ENCODE measurements at places on chromosomes 2 and 18.

- DNase-seq, result no peak
Measured at GRCh38 chr18:56841836-56842235, 190.7 kb downstream of the WDR7 start.

- no peak for DNase-seq
Measured at GRCh38 chr2:181177376-181177775, 197.0 kb downstream of the UBE2E3 start.

DNA sequence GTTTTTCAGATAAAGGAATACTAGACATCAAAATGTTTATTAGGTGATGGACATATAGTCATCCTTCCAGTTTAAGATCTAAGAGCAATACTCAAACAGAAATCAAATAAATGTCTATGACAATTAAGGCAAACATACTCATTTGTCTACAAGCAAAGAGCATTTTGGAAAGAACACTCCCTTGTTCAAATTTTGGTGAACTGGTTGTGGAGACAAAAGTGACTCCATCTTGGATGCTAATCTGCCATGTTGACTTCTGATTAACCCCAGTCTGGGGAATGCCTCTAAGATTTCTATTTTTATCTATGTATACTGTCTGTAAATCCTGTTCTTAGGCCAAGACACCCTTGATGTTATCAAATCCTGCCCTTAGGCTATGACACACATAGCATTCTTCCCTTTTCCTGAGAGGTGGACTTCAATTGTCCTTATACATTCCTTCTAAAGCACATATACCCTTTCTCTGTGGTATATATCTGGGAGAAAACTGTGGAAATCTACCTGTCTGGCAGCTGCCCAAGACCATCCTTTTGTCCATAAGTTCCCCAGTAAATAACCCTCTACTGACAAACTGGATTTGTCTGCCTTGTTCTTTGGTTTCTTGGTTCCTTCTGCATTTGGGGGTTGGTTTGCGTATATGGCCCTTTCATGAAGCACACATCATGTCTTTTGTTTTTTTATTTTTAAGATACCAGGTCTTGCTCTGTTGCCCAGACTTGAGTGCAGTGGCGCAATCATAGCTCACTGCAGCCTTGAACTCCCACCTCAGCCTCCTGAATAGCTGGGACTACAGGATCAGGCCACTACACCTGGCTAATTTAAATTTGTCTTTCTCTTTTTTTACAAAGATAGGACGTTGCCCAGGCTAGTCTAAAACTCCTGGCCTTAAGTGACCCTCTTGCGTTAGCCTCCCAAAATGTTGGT is 12.5 kb upstream of the PLEKHM3 start:
- DNase-seq, result no peak

DNA sequence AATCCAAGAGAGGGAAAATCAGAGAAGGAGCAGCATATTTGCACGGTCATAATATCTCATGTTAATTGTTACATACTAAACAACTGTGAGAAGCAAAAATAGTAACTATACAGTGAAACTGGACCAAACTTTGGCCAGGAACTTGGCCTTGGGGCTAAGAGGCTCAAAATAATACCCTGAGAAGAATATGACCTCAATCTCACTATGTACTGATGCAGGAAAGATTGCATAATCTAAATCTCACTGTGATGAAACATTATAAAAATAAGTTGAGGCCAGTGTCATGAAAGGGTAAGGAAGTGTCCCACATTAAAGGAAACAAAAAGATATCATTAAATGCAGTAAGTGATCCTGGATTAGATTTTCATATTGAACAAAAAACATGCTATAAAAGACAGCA is 36.5 kb downstream of the ZRANB3 start:
- no peak for DNase-seq

DNA sequence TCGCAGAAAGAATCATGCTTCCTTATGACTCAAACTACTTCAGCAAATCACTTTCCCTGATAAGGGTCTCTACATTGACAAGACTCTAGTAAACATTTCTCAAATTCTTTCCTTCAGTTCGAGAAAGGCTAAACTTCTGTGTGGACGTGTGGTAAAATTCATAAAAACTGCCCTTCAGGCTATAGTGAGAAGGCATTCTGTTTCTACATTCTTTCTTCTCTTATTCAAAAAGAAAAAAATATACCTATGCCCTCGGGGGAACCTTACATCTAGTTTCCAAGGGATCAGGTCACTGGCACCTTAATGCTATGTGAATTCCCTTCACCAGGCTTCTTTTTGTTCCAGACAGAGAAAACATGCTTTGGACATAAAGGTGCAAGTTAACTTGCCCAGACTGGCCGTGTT is 4.9 kb downstream of the VIT start:
- no peak for DNase-seq

DNA sequence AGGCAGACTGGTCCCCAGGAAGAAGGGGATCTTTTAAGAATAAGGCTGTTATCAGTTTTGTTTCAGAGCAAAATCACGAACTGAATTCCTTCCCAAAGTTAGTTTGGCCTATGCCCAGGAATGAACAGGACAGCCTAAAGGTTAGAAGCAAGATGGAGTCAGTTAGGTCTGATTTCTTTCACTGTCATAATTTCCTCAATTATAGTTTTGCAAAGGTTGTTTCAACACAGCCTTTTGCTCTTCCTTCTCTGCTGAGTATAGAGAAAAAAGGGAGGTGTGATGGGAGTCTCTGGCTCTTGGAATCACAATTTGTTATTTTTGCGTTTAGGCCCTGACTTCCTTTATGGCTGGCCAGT is 14.6 kb upstream of the KCNE4 start:
- no peak for DNase-seq

DNA sequence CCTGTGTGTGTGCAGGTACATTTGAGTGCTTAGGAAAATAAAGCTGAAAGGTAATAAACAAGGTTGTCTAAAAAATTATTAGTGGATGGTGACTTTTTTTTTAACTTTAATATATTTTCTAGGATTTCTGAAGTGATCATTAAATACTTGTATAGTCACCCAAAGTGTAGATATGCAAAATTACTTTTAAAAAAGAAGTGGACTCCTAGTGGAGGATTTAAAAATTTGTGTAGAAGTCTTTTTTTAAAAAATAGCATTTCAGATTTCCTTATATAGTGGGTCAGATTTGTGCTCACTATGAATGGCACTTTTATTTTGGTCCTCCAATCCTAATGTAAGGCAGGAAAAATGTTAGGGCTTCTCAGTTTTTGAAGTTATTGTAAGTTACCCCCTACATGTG is 3.9 kb downstream of the GORASP2 start:
- DNase-seq, result no peak

DNA sequence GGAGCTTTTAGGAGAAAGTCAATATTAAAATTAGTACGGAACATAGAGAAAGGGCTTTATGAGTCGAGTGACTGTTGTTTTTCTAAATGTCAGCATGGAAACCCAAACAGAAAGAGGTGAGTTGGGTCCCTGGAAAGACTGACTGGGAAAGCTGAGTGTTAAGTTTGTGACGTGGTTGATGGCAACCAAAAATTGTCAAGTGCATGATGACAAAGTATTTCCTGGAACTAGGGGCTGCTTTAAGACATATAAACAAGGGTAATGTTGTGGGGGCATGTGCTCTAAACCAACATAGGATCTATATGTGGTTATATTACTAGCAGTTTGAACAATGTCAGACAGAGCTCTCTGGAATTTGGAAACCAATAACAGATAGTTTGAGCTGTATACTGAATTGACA is 50.9 kb upstream of the GPD2 start:
- DNase-seq, result no peak

DNA sequence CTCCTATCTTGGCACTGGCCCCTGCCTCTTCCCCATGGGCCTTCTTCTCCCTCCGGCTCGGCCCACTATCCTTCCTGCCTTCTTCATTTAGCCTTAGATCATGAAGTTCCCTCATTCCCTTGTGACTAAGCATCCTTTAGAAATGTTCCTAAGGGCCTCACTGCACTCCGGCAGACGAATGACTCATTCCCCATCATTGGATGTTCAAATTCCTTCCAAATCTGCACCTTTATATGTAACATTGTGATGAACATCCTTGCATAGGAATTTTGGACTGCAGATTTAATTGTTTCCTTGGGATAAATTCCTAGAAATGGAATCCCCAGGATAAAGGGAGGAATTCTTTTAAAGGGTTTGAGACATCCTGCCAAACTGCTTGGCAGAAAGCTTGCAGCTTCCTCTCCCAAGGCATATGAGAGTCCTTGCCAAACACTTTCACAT is 19.0 kb downstream of the CRACDL start:
- DNase-seq, result no peak

- DNase-seq, result no peak
Measured at GRCh38 chr2:65407240-65407639, 25.2 kb downstream of the SPRED2 start.

DNA sequence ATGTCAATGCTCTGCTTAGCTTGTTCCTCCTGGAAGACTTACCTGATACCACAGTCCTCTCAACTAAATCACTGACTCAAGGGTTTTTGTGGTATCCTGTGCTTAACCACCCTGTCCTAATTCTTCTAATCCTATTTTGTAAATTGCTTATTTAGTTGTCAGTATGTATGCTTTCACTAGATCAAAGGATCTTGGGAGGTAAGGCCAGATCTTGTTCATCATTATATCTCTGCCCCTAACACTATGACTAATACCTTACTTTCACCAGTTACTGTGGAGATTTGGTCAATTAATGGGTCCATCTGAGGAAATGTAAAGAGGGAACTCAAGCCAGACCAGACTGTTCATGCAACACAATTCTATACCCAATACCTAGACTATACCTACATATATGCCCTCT is 203.2 kb downstream of the GULP1 start:
- no peak for DNase-seq

- DNase-seq, result no peak
Measured at GRCh38 chr2:120481446-120482194, 135.7 kb downstream of the INHBB start.

DNA sequence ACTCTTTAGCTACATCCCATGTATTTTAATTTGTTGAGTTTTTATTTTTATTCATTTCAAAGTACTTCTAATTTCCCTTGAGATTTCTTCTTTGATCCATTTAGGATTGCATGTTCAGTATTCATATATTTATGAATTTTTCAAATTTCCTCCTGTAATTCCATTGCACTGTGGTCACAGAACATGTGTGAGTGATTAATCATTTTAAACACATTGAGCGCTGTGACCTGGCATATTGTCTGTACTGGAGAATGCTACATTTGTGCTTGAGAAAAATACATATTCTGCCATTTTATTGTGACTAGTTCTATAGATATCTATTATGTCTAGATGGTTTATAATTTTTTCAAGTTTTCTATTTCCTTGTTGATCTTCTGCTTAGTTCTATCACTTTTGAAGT is 353.7 kb downstream of the RAD51AP2 start:
- no peak for DNase-seq

- no peak for DNase-seq
Measured at GRCh38 chr2:105822186-105822585, 77.5 kb downstream of the NCK2 start.

DNA sequence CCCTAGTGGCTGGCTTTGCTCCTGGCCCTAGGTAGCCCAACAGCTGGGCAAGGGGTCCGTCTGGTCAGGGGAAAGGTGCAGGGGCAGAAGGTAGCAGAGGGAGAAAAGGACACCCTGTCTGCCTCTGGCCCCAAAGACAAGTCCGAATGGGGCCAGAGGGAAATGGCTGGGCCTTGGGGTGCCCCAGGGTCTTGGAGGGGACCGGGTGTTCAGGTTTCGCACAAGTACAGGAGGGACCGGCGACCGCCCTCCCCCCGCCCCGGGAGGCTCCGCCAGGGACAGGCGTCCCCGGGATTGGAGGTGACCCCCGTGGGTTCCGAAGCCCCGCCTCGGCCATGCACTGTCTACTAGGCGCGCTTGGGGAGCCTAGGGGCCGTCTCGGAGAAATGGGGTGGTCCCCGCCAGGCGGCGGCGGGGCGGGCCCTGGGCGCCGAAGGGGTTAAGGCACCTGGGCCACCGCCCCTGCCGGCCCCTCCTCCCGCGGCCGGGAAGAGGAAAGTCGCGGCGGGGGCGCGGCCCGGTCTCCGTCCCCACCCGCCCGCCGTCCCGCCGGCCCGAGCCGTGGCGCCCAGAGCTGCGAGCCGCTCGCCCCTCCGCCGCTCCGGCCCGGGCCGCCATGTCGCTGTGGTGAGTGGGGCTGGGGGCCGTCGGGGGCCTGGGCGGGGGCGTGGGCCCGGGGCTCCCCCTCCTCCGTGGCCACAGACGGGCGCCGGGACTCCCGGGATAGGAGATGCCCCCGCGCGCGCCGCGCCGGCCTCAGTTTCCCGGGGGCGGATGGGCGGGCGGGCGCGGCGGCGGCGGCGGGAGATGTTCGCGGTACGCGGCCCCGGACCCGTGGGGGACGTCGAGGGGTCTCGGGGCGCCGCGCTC is at the start of gene B3GNT7:
TSS of gene B3GNT7 (plus strand) at position 523 of the 870 bp plus-strand sequence. CDS start at position 617, 94 bp downstream.
- DNase-seq, result no peak

GRCh38 chr2:88136817-88137216 is 9.0 kb upstream of the FABP1 start:
- DNase-seq, result no peak

DNA sequence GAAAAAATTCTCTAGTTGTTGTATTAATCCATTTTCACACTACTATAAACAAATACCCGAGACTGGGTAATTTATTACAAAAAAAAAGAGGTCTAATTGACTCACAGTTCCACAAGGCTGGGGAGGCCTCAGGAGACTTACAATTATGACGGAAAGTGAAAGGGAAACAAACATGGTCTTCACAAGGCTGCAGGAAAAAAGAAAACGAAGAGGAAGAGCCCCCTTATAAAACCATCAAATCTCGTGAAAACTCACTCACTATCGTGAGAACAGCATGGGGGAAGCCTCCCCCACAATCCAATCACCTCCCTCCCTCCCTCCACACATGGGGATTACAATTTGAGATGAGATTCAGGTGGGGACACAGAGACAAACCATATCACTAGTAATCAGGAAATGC is 61.7 kb upstream of the SPTBN1 start:
- DNase-seq, result no peak

- DNase-seq, result no peak
Measured at GRCh38 chr18:9724797-9725585, 16.9 kb downstream of the RAB31 start.

DNA sequence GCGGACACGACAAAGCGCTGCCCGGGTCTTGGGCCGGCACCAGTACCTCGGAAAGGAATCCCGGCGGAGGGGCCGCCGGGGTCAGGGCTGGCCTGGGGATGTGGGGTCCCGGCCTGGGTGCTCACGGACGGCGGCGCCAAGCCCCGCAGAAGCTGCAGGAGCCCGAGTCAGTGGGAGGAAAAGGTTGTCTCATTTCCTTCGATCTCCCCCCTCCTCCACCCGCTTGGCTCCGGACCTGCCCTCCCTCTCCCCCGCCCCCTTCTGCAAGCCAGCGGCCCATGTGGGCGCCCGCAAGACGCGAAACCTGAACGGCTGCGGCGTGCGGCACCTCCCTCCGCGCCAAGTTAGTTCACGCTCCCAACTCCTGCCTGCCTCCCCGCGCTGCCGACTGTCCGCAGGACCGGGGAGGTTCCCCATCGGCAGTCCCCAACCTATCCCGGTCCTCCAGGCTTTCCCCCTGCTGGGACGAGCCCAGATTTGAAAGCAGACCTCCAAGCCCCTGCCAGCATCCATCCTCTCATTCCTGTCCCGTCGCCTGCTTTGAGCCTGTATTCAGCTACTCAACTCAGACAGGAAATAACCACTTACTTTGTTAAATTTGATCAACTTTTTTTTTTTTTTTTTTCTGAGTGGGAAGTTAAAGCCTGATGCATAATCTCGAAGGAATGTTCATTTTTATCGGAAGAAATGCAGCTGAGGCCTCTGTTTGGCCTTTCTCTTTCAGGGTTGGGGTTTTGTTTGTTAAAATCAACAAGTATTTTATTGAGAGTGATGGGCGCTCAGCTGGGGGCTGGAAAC is at the start of gene EVA1A:
TSS of gene EVA1A (minus strand) at position 172 of the 798 bp plus-strand sequence. CDS start 42,799 bp downstream, outside the sequence.
- DNase-seq, result no peak
